ENCODE measurements at places on chromosomes 13 and 19.

DNA sequence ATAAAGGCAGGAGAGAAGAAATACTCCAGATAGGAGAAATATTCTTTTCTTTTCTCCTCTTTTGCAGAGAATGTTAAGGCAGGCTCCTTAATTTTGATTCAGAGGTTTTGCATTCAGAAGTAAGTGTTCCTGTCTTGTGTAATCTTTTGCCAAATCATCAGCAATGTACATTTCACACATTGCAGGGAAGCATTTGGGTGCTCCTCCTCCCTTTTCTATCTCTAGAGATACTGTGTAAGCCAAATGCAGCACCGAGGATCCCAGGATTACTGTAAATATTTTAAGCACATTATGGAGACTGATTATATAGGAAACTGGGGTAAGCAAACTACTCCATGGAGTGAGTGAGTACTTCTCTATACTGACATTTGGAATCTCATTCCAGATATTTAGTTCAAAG lies 7.2 kb downstream of the ATP8A2 start:
- DNase-seq: no peak

DNA sequence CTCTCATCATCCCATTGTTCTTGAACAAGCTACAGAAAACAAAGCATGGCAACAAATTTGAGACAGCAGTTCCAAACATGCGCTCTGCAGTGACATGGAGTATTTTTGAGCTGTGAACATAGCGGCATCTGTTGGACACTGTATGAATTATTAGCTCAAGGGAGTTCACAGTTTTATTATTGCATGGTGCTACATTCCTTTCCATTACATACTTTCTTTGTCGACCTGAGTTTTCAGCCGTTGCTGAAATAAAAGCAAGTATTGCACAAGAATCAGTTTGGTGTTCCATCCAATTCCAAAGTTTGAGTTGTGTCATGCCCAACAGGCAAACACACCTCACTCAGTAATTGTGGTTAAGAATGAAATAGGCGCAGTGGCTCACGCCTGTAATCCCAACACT lies 30.1 kb upstream of the METTL21C start:
- no peak for DNase-seq

DNA sequence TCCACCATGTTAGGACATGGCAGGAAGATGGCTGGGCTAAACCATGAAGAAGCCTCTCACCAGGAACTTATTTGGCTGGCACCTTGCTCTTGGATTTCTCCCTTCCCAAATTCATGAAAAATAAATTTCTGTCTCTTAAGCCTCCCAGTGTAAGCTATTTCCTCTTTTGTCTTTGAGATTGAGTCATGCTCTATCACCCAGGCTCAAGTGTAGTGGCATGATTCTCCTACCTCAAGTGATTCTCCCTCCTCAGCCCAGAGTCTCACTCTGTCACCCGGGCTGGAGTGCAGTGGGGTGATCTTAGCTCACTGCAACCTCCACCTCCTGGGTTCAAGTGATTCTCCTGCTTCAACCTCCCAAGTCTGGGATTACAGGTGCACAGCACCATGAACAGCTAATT lies 12.6 kb downstream of the ZNF888 start:
- no peak for DNase-seq

DNA sequence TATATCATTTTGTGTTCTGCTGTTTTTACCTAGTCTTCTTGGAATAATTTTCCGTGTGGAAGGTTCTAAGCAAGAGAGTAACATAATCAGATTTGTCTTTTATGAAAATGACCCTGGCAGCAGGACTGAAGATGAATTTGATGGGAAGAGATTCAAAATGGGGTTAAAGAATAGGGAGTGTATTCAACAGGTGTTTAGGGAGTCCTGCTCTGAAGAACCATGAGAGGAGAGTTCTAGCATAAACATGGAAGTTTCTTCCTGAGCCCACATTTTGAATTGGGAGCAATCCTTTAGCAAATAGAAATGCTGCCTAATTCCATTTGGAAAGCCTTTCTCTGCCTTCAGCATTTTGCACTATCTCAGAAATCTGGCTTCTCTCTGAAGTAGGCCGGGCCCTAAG lies 127.0 kb downstream of the CDK8 start:
- no peak for DNase-seq

GRCh38 chr13:111857846-111858560 lies 208.9 kb upstream of the SOX1 start:
- DNase-seq: peak; percentile 87

All from chondrocyte (in vitro differentiated cells).